ENCODE measurements at places on chromosomes 16 and 17.
A peak's percentile ranks its signal among the peaks of the same experiment; 100 is the strongest.

DNA sequence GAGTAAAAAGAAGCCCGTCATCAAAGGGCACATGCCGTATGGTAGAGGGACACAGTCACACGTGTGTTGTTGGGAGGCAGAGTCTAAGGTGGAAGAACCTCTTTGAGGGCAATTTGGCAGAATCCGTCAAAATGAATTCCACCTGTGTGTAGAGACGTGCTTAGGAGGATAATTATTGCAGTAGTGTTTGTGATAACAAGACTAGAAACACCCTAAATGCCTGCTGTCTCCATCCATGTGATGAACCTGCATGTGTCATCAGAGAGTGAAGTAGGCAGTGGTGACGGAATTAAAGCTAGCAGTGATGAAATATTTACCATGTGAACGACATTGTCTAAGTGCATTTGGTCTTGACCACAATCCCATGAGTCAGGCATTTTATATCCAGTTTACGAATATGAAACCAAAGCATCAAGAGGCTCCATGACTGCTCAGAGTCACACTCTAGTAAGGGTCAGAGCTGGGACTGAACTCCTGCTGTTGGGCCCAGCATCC, 61.3 kb upstream of the ADORA2B start:
- DNase-seq: peak; percentile 62

DNA sequence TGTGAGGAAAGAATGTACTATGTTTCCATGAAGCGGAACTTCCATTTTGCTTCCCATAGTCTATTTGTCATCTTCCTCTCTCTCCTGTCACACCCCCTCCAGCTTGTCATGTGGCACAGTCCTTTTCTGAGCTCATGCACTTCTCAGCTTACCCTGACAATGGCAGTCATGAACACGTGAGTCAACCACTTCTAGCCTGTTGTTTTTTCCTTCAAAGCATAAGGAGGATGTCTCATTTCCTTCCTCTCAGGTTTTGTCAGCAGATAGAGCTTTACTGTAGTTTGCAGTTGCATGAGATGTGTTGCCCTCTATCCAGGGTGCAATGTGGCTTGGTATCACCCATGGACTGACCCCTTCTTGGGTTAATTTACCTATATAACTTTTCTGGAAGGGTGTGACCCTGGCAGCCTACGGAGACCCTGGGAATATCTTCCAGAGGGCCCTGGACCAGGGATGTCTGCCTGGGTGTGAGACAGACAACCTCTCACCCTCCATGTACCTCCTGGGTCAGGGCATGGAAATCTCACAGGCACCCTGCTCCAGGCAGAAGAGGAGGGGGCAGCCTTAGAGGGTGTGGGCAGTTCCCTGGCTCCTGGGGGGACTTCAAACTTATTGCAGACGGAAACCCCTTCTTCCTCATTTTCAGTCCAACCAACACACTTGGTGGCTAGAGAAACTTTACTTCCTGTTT, 4.0 kb upstream of the ZNF267 start:
- peak; percentile 42 for DNase-seq

- no peak for DNase-seq
Measured at GRCh38 chr16:70391881-70392481, 45.3 kb downstream of the DDX19A start.

DNA sequence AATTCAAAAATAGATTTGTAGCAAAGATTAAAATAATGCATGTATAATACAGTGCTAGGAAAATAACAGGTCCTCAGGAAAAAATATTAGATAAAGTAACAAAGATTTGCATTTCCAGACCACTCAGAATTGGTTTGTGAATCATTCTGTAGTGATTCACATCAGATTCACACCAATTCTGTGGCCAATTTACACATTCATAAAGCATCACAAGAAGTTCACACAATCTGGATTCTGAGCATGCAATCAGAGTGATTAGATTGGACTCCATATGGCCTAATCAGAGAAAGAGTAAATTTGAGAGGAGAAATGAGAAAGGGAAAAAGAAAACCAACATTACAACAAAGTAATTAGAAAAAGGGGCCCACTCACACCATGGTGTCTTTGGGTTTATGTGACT, 36.0 kb upstream of the SLC47A1 start:
- DNase-seq: no peak
